Thymus (tissue), 14 donors: ENCODE measurements at places on chromosomes 11 and 22. TPM values are rescaled to one million over a fixed set of nuclear protein-coding genes. Genes with fewer than 3 reads are reported as not detected.

DNA sequence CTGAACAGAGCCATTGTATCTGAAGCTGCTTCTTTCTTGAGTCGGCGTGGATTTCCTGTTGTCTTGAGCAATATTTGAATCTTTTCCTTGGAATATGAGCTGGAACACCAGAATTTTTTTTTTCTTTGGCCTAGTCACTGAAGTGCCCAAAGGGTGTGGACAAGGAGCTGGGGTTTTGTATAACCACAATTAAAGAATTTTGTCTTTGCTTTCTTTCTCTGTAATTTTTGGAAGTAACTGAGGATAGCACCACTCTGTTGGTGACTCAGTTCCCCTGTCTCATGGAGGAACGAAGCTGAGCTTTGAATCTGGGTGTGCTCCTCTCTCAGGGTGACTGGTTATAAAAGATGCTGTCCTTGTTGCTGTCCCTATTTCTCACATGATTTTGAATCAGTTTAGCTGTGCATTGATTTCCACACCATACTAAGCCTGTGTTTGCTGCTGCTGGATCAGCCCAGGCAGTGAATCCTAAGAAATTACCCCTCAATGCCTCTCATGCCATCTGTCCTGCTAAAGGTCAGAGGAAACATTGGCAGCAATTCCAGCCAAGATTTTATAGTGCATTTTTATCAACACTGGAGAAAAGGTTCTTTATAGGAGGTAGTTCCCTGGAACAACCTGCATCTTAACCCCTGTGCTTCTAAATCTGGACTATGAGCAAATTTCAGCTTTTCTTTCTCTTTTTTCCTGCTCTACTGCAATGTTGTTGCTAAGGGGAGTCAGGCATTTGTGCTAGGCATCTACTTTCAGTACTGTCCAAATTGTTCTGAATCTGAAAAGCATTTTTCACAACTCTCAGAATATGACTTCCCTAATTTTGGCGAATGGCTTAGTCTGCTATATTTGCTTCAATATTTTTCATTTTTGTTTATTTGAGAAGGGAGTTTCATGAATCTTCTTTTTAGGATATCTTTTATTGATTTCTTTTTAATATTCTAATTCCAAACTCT lies 540.8 kb downstream of the SOX6 start:
- DNase-seq, result no peak

Gene PHLDB1
- polyA plus RNA-seq, result 14.0 TPM

Gene CRYBA4
- 1.6 TPM for polyA plus RNA-seq

- peak; percentile 84 for DNase-seq
Measured at GRCh38 chr11:61161190-61162091, at the start of gene VPS37C. TSS of gene VPS37C (minus strand) at chr11:61161426. CDS start at chr11:61138829, 22,597 bp downstream.

GRCh38 chr22:37054056-37054395 lies 2.5 kb downstream of the KCTD17 start:
- DNase-seq, result no peak

Gene TEX54
- polyA plus RNA-seq, result 1.3 TPM

GRCh38 chr11:115244296-115244695 lies 259.9 kb downstream of the CADM1 start:
- no peak for DNase-seq

- no peak for DNase-seq
Measured at GRCh38 chr11:44833877-44834452, 107.2 kb downstream of the TSPAN18 start.

Gene MUC2
- polyA plus RNA-seq, result under 0.01 TPM

- no peak for DNase-seq
Measured at GRCh38 chr22:21448627-21449416, 18.4 kb upstream of the TMEM191C start.
